Suppressor macrophage (primary cell): ENCODE measurements at places on chromosomes 7 and 10.

DNA sequence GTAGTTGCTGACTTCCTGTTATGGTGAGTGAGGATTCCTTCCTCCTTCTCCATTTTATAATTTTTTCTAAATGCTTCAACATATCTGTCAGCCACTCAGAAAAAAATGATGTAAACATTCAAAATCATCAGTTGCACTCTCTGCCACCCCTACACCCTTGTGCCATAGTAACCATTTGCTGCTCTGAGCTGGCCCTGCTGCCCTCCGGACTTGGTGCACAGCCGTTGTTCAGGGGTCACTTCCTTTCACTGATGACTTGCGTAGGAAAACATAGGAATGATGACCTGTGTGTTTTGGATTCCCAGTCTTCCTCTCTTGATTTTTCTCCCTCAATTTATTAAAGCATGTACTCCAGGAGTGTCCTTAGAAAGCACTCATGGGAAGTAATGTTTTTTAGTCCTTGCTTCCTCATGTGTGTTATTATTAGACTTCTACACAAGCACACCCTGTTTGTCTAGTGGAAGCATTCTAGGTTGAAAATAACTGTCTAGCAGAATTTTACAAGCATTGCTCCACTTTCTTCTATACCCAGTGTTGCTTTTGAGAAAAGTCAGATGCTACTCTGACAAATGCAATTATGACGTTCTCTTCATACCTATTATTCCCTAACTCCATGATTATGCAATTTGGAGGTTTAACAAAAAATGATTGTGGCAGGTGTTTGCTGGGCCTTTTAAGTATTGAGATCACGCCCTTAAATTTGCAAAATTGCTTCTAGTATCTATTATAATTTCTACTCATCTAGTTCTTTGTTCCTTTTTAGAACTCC, 62.6 kb upstream of the MTPN start:
- DNase-seq = peak; percentile 6

- no peak for DNase-seq
Measured at GRCh38 chr10:34477249-34477648, 337.8 kb downstream of the PARD3 start.

- DNase-seq = no peak
Measured at GRCh38 chr7:149625947-149626392, 128.4 kb upstream of the ZNF746 start.

GRCh38 chr10:77441353-77442166, 196.0 kb downstream of the KCNMA1 start:
- no peak for DNase-seq

DNA sequence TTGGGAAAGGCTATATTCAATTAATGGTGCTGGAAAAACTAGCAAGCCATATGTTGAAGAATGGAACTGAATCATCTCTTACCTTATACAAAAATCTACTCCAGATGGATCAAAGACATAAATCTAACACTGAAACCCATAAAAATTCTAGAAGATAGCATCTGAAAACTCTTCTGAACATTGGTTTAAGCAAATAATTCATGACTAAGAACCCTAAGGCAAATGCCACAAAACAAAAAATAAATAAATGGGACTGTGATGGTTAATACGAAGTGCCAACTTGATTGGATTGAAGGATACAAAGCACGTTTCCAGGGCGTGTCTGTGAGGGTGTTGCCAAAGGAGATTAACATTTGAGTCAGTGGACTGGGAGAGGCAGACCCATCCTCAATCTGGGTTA, 1130.0 kb downstream of the DNAJB9 start:
- DNase-seq = no peak
